CD4-positive, alpha-beta T cell treated with Interleukin-15 for 4 hours (primary cell): ENCODE measurements at places on chromosomes 2 and 18.

- no peak for DNase-seq
Measured at GRCh38 chr18:48023334-48024008, 93.0 kb upstream of the SMAD2 start.

- no peak for DNase-seq
Measured at GRCh38 chr18:57771626-57772025, 31.5 kb downstream of the ATP8B1 start.

GRCh38 chr2:199738727-199739412 is 112.1 kb downstream of the FTCDNL1 start:
- no peak for DNase-seq

DNA sequence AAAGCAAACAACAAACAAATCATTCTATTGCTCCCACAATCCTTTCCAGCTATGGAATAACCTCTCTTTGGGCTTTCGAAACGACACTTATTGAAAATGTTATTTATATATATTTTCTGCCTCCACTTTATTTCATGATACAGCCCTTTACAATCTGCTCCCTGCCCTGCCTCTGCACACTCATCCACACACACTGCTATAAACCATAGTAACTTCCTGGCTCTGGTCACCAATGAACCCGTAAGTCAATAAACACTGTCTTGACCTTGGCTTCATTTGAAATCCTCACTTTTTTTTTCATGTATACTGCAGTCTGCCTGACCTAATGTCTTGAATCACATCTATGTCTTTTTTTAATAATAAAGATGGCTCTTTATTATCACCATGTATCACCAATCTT is 161.5 kb downstream of the SLC39A10 start:
- DNase-seq: no peak

DNA sequence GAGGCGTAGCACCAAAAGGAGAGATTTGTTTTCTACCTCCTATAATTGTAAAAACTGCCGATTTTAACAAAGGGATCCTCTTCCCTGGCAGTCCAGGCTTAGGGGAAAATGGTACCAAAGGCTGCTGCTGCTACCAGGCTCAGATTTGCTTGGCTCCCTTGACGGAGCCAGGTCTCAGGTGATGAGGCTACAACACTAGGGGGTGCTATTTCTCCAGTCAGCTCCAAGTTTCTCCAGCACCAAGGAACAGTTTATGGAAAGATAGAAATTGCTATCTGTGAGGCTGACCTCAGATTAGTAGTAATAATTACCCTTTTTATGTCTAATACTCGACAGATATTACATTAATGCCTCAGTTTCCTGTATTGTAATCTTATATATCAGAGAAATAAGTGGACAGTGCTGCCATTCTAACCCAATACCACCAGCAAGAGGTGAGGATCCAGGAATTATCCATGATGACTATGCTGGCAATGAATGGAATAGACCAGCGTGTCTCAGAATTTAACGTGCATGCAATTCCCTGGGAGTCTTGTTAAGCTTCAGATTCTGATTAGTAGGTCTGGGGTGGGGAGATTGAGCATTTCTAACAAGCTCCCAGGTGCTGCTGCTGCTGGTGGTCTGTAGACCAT is 111.3 kb downstream of the ESCO1 start:
- peak; percentile 20 for DNase-seq

- DNase-seq: no peak
Measured at GRCh38 chr2:35783723-35784122, 571.9 kb upstream of the CRIM1 start.

DNA sequence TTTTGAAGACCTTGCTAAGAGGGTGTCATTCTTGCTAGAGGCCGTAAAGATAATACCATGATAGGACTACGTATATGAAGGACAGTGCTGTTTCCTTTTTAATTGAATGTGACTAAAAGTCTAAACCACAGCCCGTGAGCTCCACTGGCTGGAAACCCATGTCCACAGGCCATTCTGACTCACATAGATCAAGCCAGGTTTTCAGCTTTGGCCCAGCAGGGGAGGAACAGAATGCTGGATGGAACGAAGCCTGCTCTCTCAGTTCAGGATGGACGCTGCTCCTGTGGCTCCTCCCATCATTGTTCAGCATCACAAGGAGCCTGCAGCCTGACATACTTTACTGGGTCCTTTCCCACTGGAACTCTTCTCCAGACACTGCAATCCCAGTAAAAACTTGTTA is 47.6 kb downstream of the ALPK2 start:
- DNase-seq: no peak

DNA sequence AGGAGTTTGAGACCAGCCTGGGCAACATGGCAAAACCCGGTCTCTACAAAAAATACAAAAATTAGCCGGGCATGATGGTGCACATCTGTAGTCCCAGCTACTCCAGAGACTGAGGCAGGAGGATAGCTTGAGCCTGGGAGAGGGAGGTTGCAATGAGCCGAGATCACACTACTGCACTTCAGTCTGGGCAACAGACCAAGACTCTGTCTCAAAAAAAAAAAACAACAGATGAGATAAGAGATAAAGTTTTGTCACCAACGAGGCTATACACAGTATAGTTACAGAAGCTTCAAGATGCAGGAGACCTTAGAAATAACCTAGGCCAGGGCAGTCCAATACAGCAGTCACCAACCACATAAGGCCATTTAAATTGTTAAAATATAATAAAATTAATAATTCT is 9.4 kb downstream of the FAM124B start:
- DNase-seq: no peak

DNA sequence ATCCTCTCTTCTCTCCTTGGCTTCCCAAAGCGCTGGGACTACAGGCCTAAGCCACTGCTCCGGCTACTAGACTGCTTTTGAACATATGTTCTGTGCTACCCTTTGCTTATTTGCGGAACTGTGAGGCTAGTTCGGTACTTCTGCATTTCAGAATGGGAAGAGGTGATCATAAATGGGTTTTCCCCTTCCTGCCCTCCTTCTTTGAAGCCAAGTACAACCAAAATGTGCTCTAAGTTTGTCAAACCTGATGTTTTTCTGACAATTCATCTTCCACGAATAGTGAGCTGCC is 1.7 kb upstream of the ESCO1 start:
- DNase-seq: peak; percentile 5

DNA sequence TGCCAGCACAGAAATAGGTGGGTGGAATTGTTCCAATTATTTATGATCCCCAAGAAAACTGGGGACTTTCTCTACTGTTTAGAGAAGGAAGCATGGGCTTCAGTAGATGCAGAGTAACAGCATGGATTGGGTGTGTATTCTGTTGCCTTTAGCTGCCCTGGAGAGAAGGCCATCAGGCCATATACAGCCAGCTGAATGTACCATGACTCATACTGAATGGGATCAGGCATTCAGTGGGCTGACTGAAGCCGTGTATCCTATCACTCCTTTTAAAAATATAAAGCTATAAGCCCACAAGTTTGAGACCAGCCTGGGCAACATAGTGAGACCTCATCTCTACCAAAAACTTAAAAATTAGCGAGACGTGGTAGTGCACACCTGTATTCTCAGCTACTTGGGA is 16.7 kb upstream of the PLEKHM3 start:
- no peak for DNase-seq

GRCh38 chr2:219314804-219315468 is 5.7 kb upstream of the PTPRN start:
- no peak for DNase-seq

GRCh38 chr2:236896688-236897087 is 189.0 kb upstream of the COPS8 start:
- no peak for DNase-seq

GRCh38 chr18:35803551-35803950 is 168.9 kb upstream of the RMP24 start:
- no peak for DNase-seq

- DNase-seq: no peak
Measured at GRCh38 chr2:204628926-204629712, 83.8 kb downstream of the PARD3B start.

- DNase-seq: no peak
Measured at GRCh38 chr18:24582771-24583170, 122.3 kb downstream of the HRH4 start.

- no peak for DNase-seq
Measured at GRCh38 chr18:11994336-11994702, 13.0 kb downstream of the IMPA2 start.

GRCh38 chr2:26986576-26986975 is 16.1 kb downstream of the MAPRE3 start:
- no peak for DNase-seq

DNA sequence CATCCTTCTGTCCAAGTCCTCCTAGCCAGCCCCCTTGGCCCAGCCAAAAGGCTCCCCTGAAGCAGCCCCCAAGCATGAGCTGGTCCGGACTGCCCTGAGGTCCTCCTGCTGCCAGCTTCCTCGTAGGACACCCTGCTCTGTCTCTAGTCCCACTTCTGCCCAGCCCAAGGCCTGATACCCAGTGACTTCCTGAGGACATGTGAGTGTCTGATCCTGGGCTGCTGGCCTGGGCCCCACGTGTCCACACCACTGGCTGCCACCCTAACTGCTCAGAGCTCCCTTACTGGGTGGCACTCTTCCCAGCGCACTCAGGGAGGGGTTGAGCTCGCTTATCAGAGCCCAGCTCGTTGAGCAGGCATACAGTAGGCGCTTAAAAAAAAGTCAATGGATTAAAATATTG is 34.4 kb upstream of the PDIA6 start:
- no peak for DNase-seq

GRCh38 chr2:138779406-138779780 is 797 bp downstream of the NXPH2 start:
- DNase-seq: no peak

- peak; percentile 3 for DNase-seq
Measured at GRCh38 chr2:175207741-175208438, 26.4 kb upstream of the ATP5MC3 start.

DNA sequence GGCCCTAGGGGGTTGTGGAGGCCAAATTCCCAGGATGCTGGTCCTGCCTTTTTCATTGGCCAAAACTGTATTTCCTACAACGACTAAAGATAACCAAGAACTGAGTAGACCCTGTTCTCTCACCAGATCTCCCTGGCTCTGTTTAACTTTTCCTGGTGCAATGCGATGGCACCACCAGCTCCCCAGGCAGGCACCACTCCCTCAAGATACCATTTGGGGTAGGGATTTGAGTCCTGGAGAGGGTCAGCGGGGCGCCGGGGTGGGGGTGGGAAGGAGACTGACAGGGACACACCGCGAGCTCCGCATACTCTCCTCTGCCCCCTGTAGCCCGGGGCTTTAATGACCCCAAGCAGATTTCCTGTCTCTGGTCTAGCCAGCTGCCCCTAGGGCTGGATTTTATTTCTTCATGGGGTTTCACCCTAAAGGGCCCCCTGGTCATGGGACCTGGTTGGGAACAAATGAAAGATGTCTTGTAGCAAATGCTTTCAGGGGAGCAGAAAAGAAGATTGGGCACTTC is 7.3 kb downstream of the SIX2 start:
- no peak for DNase-seq

DNA sequence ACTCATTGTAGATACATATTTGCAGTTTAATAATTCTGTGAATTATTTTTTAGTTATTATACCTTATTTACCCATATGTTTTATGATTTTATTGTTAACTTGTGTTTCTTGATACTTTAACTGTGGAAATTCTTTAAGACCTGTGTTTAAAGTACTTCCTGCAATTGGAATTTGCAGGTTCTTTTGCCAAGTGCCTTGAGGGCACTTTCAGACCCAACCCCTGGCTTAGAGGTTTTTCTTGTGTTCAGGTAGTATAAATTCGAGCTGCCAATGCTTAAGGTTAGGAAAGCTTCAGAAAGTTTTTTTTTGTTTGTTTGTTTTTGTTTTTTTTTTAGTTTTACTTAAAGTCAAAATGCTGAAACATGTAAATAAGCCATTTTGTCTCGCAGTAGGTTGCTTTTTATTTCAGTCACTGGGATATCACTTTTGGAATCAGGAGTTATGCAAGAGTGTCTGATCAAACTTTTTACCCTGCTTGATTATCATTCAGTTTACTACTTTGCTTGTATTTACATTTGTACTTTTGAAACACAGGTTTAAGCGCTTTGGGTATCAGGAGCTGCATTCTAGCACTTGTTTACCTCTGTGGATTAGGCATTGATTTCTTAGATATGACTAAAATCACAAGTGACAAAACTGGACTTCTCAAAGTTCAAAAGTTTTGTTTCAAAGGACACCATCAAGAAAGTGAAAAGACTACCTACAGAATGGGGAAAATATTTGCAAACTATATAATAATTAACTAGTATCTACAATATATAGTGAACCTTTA is 31.8 kb downstream of the TDRD15 start:
- no peak for DNase-seq

DNA sequence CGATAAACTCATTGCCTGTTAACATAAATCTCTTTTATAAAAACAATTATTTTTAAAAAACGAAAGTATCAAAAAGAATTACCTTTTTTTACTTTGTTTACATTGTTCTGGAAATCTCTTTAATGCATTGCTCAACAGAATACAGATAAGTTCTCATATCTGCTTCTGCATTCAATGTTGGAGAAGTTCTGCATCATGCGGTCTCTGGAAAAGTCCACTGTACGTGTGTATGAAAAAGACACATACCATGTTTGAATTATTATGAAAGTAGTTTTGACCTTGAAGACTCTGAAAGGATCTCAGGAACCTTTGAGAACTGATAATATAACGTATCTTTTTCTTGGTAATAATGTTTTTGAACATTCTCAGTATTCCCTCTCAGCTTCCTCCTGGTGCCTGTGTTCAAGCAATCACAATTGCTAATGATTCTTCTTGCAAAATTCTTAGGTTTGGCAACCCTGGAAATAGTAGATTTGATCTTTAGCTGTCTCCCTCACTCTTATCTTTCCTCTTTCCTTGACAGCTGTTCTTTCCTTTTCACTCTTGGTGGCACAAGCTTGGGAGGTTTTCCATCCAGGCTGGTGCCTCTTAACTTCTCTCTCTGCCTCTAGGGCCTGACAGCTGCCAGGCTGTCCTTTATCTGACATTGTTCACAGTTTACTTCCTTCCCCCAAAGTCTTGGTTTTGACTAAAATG is 12.4 kb upstream of the IL1R1 start:
- DNase-seq: no peak

DNA sequence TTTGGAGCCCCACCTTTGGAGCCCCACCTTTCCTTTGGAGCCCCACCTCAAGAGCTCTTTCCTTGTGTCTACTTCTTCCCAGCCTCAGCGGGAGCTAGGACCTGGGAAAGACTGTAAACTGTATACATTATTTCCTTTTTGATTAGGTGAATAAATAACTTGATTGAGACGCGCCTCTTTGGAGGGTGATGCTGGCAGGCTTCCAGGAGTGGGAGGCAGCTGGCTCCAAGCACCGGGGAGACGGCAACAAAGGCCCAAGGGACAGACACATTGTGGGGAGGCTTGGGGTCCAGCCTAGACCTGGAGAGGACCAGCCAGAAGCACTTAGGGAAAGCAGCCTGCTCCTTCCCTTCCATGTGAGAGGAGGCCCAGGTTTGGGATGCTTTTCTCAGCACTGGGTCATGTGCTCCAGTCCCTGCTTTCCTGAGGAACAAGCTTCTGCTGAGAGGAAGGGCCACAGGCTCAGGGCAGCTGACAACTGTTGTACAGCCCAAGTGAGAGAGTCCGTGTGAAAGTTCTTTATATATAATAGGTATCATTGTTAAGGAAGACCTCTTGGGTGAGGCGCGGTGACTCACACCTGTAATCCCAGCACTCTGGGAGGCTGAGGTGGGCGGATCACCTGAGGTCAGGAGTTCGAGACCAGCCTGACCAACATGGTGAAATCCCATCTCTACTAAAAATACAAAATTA is 297.2 kb upstream of the SLC14A2 start:
- no peak for DNase-seq
